Activated CD4-positive, alpha-beta T cell treated with anti-CD3 and anti-CD28 coated beads, Interleukin-2, amount 10 ng/mL, durations not matched to agents 7 days and 5 days (primary cell): ENCODE measurements at places on chromosomes 11 and 22. TPM values are rescaled to one million over a fixed set of nuclear protein-coding genes. Genes with fewer than 3 reads are reported as not detected.

DNA sequence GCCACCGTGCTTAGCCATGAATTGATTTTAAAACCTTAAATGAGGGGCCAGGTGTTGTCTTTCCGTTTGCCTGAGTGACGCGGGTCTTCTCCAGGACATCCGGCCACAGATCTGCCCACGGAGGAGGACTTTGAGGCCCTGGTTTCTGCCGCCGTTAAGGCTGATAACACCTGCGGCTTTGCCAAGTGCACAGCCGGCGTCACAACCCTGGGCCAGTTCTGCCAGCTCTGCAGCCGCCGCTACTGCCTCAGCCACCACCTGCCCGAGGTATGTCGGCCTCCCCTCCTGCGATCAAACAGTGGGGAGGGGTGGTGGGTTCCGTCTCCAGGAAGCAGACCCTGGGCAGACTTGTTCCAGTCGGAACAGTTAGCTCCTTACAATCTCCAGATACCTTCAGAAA, 34.4 kb downstream of the IGHMBP2 start:
- no peak for DNase-seq

DNA sequence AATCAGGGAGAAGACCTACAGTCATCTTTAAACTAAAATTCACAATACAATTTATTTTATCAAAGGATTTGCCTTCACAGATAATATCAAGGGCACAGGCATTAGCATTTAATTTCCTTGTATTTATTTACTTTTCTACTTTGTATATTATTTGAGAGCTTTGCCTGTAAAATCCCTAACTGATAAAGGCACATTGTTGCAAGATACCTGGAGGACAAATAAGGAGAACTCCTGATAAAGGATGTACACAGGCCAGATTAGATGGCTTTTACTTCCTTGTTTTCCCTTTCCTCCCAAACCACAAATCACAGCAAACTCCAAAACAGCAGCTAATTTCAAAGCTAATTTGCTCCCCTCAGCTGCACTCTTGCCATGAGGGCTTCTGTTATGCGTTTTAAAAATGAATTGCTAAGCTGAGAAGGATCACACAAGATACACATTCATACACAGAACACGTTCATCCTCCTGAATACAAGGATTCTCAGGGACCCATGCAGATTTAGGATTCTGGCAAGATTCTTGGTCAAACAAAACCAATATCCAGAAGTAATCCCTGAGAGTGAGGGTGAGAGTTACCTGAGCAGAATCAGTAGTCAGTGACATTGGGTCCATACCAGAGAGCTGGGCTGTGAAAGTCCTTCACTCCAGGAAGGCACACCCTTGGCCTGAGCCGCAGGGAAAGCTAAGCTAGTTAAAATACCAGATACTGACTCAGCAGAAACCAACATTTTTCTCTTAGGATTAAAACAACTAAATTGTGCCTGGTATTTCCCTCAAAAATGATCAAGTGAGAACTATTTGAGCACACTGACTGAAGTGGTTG, 100.3 kb upstream of the CLPB start:
- no peak for DNase-seq

DNA sequence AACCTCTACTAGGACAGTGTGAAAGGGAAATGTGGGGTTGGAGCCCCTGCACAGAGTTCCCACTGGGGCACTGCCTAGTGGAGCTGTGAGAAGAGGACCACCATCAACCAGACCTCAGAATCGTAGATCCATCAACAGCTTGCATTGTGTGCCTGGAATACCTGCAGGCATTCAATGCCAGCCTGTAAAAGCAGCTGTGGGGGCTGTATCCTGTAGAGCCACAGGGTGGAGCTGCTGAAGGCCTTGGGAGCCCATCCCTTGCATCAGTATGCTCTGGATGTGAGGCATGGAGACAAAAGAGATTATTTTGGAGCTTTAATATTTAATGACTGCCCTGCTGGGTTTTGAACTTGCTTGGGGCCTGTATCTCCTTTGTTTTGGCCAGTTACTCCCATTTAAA, 46.3 kb downstream of the PGR start:
- DNase-seq = no peak

RIC8A gene
- total RNA-seq = 124 TPM

- DNase-seq = peak; percentile 13
Measured at GRCh38 chr22:17726006-17726927, 48.0 kb downstream of the BID start.

GSTP1 gene
- 194 TPM for total RNA-seq

- no peak for DNase-seq
Measured at GRCh38 chr22:23217171-23218052, 37.1 kb downstream of the BCR start.

FOLR3 gene
- not detected for total RNA-seq

DNA sequence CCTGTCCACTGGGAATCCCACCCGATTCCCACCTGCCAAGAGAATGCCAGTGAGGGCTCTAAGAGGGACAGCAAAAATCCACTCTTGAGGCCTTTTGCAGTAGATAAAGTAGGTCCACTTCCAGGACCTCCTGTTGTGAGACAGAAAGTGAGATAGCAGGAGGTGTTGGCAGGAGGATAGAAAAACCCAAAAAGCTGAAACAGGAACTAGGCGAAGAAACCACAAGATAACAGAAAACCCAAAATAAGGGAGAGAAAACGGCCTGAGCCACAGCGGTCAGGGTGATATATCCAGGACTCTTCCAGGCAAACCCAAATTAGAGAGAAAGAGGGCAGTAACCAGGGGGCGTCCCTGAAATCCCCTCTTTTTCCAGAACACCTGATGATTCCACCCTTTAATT, 79.7 kb upstream of the LINC01488 start:
- DNase-seq = no peak

GRCh38 chr11:75603791-75604736, 42.0 kb downstream of the SERPINH1 start:
- DNase-seq = no peak

- DNase-seq = no peak
Measured at GRCh38 chr11:16773981-16774935, 35.8 kb downstream of the C11orf58 start.

NAALADL1 gene
- total RNA-seq = 7.3 TPM

- DNase-seq = no peak
Measured at GRCh38 chr11:36345535-36346141, 49.5 kb downstream of the PRR5L start.

BTBD18 gene
- total RNA-seq = not detected

LARGE1 gene
- total RNA-seq = 0.21 TPM

DNA sequence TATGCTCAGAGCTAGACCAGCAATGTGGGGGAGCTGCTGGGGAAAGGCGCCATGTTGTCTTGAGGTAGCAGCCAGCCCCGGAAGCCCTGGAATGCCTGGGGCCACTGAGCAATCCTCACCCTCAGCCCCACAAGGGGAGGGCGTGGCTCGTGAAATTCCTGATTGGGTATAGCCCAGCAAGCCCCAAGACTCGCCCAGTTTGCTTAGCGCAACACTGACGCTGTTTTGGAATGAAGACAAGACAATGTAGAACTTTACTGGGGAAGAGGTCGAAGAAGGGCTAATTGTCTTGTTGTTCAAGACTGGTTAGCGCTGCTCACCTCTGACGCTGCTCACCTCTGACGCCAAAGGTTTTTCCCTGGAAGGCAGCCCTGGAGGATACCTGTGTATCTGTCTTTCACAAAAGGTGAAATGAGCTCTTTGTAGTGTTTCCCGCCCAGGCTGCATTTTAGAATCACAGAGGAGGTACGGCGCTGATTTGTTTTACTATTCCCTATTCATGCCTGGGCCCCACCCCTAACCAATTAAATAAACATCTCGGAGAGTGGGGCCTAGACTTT, 47.6 kb downstream of the ST3GAL4 start:
- no peak for DNase-seq

DNA sequence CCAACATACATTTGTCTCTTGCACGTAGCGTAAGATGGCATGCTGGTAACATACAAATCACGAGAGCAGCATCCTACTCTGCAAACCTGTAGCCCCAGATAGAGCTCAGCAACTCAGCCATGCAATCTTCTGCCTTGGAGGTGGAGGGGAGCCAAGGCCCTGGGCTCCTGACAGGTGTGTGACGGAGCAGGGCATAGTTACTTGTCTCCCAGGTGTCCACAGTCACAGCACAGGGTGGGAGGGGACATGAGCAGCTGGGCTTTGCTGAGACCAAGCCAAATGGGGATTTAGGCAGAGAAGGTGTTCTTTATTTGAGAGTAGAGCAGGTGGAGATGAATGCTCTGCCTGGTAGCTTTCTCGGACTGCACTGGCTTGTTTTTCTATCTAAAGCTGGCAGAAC, 111.7 kb downstream of the TEAD1 start:
- DNase-seq = no peak

GRCh38 chr11:30000986-30001750, 15.7 kb downstream of the KCNA4 start:
- DNase-seq = no peak

GRCh38 chr22:18065256-18065655, 12.5 kb upstream of the PEX26 start:
- no peak for DNase-seq

PCNX3 gene
- total RNA-seq = 47.7 TPM

OR10A2 gene
- total RNA-seq = not detected

GPR83 gene
- total RNA-seq = 0.06 TPM

- DNase-seq = no peak
Measured at GRCh38 chr22:30004101-30004500, 76.2 kb upstream of the HORMAD2 start.

- DNase-seq = no peak
Measured at GRCh38 chr11:118622376-118623268, 15.2 kb downstream of the PHLDB1 start.

DNA sequence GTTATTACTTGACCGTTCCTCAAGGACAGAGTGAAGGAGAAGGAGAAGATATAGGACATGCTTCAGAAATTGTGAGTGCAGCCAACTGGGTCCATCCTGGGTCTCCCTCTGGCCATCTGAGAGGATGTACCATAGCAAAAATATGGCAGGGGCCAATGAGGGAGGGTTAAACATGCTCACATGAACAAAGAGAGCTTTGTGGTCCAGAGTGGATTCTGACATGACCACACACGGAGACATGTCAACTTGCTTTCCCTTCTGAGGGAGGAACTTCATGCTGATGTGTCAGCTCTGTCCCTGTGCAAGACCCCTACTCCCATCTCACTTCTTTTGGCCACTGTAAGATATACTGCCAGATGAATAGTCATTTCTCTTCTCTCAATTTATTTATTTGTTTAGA, 3.0 kb upstream of the UBASH3B start:
- DNase-seq = no peak

DNA sequence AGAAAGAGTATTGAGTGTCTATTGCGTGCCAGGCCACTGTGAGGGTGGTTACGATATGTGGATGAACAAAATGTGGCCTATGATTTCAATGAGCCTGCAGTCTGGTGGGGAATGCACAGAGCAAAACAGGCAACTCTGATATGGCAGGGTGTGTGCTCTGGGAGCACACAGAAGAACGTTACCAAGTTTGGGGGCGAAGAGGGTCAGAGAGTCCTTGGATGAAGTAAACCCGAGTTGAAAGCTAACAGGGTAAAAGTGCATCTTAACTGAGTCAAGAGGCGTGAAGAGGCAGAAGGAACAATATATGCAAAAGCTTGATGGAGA, 258 bp downstream of the CFAP68 start:
- DNase-seq = no peak

DNA sequence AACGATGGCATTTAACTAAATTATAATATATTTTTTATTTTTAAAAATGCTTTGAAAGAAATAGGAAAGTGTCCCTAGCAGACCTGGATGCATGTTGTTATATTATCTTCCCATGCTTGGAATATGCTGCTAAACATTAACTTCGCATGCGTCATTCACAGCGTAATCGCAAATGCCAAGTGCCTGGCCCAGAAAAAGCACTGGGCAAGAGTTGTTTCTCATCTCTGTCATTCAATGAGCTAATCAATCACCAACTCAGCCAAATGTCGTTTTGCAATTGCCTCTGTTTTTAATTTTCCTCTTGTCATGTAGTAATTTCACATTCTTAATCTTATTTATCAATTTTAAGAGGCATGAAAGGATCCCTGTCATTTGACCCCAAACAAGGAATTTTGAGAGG, 1421.9 kb downstream of the BRD1 start:
- no peak for DNase-seq

GRCh38 chr11:64694821-64695365, 28.1 kb downstream of the NRXN2 start:
- no peak for DNase-seq

BCL2L13 gene
- total RNA-seq = 24.9 TPM

UPK3A gene
- total RNA-seq = not detected

- DNase-seq = no peak
Measured at GRCh38 chr11:117421476-117421875, 93.8 kb downstream of the CEP164 start.

DNA sequence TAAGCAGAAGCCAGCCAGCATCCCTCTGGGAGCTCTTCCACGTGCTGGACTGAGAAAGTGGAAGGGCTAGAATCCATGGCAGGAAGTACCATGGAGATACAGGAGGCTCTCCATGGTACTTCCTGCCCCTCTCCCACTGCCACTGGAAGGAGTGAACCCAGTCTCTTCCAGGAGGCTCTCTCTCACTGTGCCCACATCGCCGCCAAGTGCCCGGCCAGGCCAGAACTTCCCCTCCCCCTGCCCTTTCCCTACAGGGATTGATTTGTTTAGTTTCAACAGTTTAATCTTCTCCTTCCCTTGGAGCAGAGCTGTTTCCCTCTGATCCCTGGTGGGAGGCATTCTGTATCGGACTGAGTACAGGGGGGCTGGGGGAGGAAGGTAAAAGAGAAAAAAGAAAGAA, 133.6 kb downstream of the DSCAML1 start:
- no peak for DNase-seq

GRCh38 chr11:132101881-132102280, 731.5 kb downstream of the NTM start:
- no peak for DNase-seq

ZNF215 gene
- 0.96 TPM for total RNA-seq

DNA sequence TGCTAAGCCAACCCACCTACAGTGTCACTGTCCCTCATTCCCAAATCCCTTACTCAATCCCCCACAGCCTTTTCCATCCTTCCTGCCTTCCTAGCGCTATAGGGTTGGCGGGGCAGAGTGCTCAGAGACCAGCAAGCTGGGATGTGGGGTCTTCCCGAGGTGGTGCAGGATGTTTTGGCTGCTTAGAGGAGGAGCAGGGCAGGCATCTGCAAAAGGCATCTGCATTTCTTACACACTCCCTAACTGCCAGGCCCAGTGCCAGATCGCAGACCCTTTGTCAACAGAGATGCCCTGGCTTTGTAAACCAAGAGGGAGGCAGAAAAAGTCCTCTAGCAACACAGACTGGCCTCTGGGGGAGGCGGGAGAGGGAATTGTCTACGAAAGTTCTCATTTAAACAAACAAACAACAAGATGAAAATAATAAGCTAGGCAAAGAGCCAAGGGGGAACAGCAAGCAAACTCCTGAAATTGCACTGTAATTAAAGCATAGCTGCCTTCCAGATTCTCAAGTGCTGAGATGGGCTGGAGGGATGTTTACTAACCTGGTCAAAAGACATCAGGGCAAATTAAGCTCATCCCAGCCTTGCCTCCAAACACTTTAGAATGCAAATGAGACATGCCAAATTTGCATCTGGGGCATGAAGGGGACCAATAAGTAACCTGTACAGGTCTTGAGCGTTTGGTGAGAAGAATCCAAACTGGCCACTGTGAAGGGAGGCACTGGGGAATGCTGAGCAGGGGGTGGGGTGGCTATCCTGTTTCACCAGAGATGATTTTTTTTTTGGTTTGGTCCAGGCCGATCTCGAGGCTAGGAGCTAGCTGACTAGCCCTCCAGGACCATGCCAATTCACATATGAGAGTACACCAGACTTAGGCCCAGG, 38.1 kb upstream of the ADA2 start:
- DNase-seq = no peak

DDIAS gene
- total RNA-seq = 14.8 TPM

- DNase-seq = no peak
Measured at GRCh38 chr11:78840623-78841022, 266.0 kb upstream of the NARS2 start.

GVQW3 gene
- total RNA-seq = 5.5 TPM

- no peak for DNase-seq
Measured at GRCh38 chr11:78081583-78081982, 1.9 kb upstream of the NDUFC2 start.

- DNase-seq = no peak
Measured at GRCh38 chr11:69531071-69531716, 49.7 kb downstream of the LINC01488 start.
